GM04503 (cell line): ENCODE measurements at places on chromosomes 1 and 21.

DNA sequence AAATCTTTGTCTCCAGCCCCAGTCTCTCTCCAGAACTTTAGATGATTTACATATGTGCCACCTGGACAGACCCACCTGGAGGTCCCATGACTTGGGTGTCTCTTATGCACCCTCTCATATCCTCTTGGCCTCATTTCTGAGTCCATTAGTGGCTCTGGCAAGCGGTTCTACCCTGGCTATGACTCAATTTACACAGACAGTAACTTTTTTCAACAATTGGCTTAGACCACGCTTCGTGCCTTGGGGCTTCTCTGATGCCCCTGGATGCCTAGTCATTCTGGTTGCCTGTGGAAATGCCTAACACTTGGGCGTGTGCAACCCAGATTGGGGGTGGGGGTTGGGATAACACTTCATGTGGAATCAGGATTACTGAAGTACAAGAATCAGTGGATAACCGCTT is 57.1 kb upstream of the GADD45A start:
- DNase-seq: no peak

DNA sequence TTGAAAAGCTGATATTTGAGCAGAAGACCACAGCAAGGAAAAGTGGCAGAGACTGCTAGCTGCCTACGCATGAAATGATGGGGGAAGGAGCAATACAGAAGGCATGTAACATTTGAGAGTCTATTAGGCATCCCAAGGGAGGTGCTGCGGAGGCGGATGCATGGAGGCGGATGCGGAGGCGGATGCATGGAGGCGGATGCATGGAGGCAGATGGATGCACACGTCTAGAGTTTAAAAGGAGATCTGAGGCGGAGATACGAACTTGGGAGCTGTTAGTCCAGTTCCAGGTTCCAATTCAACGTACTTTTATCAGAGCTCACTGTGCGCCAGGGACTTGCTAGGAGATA is 744 bp upstream of the DDX20 start:
- DNase-seq: no peak

DNA sequence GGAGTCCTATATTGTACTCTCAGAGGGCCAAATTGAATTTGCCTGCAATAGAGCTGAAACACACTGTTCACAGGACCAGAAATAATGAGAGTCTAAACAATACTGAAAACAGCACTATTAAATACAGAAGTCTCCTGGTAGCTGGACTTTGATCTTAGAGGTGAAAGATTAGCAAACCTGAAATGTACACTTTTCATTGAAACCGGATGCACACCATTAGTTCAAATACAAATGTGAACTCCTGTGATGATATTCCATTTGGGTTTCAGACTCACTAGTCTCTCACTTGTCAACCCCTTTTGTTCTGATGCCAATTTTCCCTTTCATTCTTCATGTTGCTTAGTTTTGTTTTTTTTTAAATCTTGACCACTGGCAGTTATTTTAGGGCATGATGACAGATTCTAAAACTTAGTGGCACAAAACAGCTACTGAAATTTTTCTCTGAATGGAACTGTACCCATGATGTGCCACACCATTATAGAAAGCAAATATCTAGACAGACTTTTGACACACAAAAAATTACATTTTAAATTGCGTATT is 5.9 kb upstream of the TNFSF4 start:
- DNase-seq: no peak

GRCh38 chr1:74697832-74698231 is 24.2 kb upstream of the ERICH3 start:
- DNase-seq: no peak

GRCh38 chr1:101148980-101149379 is 87.8 kb upstream of the S1PR1 start:
- no peak for DNase-seq

DNA sequence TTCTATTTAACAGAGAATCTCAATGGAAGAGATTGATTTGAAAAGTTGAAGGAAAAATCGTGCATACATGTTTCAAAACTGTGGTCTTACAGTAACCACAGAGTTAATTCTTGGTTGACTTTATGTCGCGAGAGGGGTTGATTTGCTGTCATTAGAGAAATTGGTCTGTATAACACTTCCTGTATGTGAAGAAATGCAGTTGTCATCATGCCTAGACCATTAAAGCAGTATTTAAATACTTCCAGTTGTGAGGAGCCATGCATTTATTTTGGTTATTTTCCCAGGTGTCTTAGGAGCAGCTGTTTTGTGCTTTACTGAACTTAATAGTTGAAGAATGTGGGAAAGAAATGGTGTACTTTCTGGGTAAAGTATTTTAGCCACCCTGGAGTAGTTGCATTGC is 76.2 kb downstream of the NFIA start:
- no peak for DNase-seq

- DNase-seq: peak; percentile 97
These were observed 34.6 kb downstream of the CFAP57 start for GRCh38 chr1:43206600-43207228.

DNA sequence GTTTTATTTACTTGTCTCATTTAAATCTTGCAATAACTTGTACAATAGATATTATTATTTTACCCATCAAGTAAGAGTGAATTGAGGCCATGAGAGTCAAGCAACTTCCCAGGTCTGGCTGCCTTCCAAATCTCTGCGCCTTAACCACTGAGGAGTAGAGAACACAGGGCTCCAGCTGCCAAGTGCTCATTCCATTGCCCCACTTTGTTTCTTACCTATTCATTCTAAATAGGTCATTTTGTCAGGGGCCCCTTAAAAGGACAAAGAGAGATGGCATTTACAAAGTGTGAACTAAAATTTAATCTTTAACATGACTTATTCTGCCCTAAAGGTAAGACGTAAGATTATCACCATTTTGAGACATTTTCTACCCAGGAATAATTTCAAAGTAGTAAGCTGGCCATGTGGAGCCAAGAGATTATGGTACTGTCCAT is 3.5 kb downstream of the PPP1R15B start:
- no peak for DNase-seq

- no peak for DNase-seq
These were observed 204.4 kb downstream of the LMX1A start for GRCh38 chr1:165152109-165152508.

DNA sequence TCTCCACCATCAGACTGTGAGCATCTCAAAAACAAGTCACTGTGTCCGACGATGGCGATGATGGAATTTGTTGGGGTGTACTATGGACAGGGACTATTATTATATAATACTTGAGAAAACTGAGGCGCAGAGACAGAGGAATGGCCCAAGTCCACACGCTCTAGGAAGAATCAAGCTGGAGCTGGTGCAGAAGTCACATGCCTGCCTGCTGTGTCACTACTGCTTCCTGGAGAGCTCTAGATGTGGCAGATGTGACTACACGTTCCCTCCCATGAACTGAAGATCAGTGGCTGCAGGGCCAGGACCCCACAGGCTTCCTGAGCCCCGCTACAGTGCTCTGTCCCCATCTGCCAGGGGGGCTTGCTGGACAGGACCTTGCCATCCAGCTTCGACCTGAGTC is 56.9 kb downstream of the TRABD2B start:
- no peak for DNase-seq

DNA sequence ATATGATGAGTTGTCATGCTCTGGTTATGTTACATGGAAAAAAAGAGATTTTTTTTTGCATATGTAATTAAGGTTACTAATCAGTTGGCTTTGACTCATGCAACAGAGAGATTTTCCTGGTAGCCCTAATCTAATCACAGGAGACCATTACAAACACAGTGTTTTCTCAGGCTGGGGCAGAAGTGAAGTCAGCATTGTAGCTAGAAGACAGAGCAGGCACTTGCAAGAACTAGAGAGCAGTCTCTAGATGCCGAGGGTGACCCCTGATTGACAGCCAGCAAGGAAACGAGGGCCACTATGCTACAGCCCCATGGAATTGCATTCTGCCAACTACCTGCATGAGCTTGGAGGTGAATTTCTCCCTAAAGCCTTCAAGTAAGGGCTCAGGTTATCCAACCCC is 151.3 kb downstream of the RUNX1 start:
- no peak for DNase-seq

- peak; percentile 50 for DNase-seq
These were observed 5.4 kb upstream of the LAMC2 start for GRCh38 chr1:183180634-183181056.

- no peak for DNase-seq
These were observed 299.9 kb upstream of the PLD5 start for GRCh38 chr1:242824435-242824834.

- DNase-seq: no peak
These were observed 35.4 kb upstream of the MYBPHL start for GRCh38 chr1:109341944-109342930.

GRCh38 chr1:170513138-170513537 is 18.8 kb upstream of the GORAB start:
- DNase-seq: no peak

DNA sequence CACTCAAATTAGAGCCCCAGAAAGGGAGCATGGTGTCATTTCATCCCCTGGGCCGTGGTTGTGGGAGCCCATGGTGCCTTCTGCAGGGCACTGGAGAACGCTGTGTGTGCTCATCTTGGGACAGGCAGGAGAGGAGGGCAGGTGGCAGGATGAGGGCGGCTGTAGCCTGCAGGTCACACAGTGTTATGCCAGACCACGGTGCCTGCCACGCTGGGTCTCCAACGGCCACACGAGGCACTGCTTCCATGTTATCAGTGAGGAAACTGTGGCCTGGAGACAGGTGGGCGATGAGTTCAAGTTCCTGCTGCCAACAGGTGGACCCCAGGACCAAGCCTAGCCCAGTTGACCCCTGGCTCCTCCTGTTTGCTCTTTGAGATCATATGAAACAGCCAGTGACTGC is 21.0 kb downstream of the ABCG1 start:
- no peak for DNase-seq

DNA sequence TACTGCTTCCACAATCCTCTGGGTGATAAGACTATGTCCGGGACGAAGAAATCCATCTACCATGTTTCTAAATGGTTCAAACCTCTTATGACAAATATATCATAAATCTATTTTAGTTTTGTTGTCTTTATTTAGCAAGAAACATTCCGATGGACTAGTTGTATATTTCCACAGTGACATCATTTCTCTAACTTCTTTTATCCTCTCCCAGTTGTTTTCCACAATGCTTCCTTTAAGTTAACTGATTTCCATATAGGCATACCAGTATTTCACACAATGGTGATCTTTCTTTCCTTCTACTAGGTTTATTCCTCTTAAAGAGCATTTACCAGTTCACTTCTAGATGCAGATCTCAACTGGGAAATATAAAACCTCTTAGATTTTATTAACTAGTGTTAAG is 44.8 kb downstream of the USP1 start:
- no peak for DNase-seq

DNA sequence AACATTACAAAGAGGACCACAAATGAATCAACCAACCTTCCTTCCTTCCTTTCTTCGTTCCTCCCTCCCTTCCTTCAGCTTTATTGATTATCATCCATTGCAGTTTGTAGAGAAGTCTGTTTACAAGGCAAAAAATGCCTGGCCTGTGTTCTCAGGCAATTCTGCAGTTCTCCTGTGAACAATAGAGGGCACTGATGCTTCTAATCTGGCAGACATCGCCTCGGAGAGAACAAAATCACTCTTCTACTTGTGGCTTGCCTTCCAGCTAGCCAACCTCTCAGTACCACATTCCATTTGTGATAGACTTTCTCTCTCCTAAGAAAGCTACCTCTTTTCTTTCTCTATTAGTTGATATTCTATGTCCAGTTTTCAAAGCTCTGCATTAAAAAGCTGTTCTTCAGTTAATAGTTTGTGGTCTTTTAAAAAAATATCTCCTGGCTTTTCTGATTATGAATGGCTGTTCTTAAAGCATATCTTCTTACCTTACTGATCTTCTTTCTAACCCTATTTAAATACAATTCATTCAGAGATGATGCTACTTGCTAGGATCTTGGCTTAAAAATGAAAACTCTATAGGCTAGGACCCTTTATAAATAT is 26.9 kb upstream of the ESRRG start:
- peak; percentile 3 for DNase-seq

DNA sequence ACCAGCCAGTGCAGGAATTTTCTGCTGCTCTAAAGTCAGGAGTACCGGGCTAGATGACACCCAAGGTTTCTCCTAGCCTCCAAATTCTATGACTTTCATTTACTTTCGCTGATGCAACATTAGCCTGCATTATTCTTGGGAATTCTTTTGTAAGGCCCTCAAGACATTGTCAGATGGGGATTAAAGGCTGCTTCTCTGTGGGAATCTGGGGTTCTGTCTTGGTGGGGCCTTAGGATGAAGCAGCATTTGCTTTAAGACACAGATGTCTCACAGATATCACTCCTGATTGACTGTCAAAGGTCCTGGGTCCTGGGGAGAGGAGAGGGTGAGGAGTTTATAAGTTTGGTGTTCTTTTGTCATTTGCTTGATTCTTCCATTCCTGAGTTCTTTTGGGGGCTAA is 11.6 kb downstream of the PKP1 start:
- DNase-seq: no peak

GRCh38 chr1:148160048-148160342 is 7.9 kb upstream of the NBPF11 start:
- no peak for DNase-seq

DNA sequence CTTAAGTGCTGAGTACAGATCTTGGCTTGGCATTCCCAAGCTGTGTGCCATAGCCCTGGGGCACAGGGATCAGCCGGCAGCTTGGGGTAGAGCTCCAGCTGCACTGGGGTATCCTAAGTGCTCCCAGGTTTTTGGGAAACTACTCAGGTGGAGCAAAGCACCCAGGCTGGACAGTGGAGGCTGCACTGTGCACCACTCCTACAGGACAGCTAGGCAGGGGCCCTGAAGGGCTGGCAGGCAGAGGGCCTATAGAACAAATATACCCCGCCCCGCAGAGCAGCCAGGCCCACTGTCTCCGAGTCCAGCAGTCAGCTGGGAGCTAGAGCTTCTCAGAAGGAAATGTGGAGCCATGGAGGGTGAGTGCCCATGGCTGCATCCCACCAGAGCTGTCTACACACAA is 691.7 kb upstream of the ADGRL2 start:
- no peak for DNase-seq

DNA sequence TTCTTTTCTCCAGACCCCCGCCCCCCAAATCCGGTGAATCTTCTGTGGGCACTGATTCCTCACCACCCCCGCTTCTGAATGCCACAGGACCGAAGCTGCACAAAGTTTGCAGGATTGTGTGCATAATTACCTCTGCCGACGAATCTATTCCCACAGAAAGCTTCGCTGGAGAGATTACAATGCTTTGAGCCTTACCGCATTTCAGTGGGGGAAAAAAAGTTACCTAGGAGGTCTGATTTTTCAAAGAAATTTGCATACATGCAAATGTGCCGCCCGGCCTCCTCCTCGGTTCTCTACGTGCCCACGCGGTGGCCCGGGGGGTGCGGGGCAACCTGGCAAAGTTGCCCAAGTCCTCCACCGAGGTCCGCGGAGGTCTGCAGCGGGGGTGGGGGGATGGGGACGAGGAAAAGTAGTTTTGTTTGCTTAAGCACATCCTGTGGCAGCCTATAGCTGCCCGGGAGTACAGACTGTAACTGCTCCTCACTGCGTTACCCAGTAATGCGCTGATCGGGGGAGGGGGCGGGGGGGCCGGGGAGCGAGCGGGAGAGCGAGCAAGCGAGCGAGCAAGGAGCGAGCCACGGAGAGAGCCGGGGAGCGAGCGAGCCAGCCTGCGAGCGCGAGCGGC is 563 bp upstream of the NFIA start:
- no peak for DNase-seq

- no peak for DNase-seq
These were observed 9.6 kb downstream of the OSCP1 start for GRCh38 chr1:36440646-36441045.
